H54 (cell line): ENCODE measurements at places on chromosomes 13 and 19.
A peak's percentile ranks its signal among the peaks of the same experiment; 100 is the strongest.

- no peak for DNase-seq
Measured at GRCh38 chr19:13033244-13033643, 38.0 kb downstream of the NFIX start.

- no peak for DNase-seq
Measured at GRCh38 chr13:27432611-27433210, 8.3 kb downstream of the GTF3A start.

DNA sequence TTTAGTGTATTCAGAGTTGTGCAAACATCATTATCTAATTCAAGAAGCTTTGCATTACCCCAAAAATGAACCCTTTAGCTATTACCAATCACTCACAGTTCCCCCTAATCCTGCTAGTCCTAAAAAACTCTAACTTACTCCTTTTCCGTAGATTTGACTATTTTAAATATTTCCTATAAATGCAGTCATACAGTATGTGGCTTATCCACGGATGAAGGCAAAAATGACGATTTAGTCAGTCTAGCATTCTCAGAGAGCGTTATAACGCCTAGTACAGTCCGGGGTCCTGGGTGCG, 587 bp upstream of the ZNF383 start:
- DNase-seq = no peak

GRCh38 chr19:18119013-18119716, 21.6 kb downstream of the MAST3 start:
- DNase-seq = no peak

GRCh38 chr19:48715681-48716171, 3.8 kb downstream of the MAMSTR start:
- no peak for DNase-seq

DNA sequence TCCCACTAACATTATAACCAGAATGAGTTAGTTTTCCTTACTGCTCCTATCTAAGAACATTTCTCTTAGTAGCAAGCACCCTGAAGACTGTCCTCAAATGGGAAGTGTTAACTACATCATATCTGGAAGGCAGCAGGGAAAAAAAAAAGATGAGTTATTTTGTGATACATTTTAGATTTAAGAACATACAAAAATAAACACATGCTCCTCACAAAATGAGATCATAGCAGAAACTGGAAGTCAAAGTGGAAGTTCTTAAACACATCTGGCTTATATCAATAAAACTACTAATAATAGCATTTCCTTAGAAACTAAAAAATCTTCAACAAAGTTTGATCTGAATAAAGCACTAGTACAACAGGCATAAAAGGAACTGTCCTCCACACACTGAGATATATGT, 70.4 kb downstream of the SLITRK6 start:
- no peak for DNase-seq

DNA sequence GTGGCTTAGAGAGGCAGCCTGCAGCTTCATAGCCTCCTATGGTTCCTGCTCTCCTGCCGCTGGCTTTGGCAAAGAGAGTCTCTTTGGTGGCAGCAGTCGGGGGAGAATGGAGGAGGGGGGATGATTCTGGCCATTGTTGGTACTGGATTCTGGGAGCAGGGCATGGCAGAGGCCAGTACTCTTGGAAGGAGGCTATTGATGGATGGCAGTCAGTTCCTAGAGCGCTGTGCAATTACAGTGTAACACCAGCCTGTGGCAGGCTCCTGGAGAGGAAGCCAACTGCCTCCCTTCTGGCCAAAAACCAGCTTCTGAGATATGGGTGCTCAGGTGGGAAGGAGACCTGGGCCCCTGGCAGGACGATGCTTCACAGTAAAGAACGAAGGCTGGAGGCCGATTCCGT, 47.9 kb upstream of the TMTC4 start:
- no peak for DNase-seq

DNA sequence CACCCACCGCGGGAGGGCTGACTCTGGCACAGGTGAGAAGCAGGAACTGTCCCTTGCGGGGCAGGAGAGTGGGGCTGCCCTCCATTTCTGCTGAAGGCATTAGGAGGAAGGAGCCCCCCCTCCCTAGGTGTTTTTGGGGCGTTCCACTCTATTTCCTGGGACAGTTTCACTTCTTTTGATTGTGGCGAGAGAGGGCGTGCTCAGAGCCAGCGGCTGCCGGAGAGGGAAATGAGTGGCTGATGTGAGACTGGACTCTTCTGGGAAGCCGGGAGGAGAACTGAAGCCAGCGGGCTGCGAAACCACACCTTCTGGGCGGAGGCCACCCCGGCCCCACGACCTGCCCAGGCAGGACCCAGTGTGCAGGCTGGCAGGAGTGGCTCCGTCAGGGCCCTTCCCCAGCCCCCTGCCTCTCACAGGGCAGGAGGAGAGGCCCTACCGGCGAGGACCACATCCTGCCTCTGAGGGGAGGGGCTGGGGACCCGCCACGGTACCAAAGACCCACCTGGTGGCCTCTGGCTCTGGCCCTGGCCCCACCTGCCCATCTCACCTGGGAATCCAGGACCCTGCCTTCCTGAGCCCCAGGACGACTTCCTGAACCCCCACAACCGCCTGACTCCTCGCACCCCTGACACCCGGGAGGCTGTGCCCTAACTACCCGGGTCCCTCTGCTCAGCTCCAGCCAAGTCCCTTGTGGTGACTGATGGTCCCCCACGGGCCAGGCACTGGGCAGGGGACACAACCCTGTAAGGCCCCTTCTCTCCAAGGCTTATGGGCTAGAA, 25.9 kb downstream of the MPND start:
- DNase-seq = no peak

GRCh38 chr13:34013061-34013460, 195.1 kb downstream of the RFC3 start:
- no peak for DNase-seq

GRCh38 chr19:10146142-10146541, 26.4 kb upstream of the EIF3G start:
- DNase-seq = no peak

DNA sequence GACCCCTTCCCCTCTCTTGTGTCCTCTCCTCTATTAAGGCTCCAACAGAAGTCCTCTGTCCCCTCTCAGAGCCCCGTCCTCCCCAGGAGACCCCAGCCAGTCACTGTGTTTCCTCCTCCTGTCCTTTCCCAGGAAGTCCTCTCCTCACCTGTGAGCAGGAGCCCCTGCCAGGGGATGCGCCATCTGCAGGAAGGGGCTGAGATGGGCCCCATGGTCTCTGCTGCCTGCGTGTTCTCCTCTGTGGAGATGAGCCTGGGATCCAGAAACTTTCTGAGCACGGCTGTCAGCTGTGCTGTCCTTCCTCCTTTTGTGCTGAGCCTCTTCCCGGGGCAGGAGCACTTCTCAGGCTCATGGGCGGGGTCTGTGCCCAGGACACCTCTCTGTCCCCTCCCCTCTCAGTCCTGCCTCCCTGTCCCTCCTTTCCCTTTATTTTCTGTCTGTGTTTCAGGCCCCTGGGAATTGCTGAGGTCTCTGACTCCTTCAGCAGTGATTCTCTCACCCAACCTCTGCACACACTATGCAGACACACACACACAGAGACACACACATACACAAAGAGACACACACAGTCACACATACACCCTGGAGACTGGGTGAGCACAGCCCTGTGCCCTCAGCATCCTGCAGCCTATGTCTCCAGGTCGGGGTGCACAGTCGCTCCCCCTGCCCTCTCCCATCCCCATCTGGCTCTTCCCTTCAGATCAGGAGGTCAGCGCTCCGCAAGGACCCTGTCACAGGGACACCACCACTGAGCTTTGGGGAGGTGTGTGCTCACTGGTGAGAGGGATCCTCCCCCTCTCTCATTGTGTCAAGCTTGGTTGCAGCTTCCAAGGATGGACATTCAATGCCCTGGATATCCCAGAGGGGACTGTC, at the start of gene CEACAM8:
Gene CEACAM8 (minus strand): TSS at position 308 of the 873 bp plus-strand sequence. CDS start 96 bp downstream, at position 212.
- DNase-seq = no peak

DNA sequence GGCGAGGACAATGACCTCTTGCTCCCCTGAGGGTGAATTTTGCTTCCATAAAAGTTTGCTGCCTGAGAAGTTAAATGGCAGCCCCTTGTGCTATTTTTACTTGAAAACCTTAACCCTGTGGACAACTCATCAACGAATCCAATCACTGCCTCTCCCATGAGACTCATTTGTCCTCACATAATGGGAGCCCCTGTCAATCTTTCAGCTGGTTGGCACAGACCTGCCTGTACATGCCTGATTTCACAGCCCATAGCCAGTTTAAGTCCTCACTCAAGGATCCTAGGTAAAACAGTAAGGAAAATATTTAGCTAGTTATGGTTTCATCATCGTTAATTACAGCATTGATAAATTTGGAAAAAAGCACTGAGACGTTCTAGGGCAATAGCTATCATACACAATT, 207.4 kb downstream of the NHLRC3 start:
- DNase-seq = no peak

GRCh38 chr19:4304538-4305256, at the start of gene FSD1:
Gene FSD1 (plus strand): TSS chr19:4304598. CDS start chr19:4304747, 149 bp downstream.
- peak; percentile 97 for DNase-seq

- no peak for DNase-seq
Measured at GRCh38 chr13:50915565-50915964, 6.0 kb downstream of the RNASEH2B start.

GRCh38 chr13:101711307-101712025, 259.0 kb downstream of the ITGBL1 start:
- DNase-seq = no peak

DNA sequence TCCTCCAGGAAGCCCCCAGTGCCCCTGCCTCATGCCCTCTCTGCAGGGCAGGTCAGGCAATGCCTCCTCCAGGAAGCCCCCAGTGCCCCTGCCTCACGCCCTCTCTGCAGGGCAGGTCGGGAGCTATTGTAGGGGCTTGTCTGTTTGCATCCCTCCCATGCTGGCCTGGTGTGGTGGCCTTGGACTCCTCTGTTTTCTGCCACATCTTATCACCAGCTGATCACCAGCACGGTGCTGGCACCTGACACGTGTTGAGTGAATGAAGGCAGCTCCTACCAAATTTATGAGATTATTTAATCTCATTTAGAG, 51.5 kb upstream of the C13orf46 start:
- no peak for DNase-seq

- no peak for DNase-seq
Measured at GRCh38 chr13:79668201-79668752, 187.3 kb downstream of the NDFIP2 start.

GRCh38 chr19:39324242-39324842, 3.7 kb upstream of the LRFN1 start:
- no peak for DNase-seq

GRCh38 chr19:53818756-53819155, 5.4 kb downstream of the NLRP12 start:
- DNase-seq = no peak

DNA sequence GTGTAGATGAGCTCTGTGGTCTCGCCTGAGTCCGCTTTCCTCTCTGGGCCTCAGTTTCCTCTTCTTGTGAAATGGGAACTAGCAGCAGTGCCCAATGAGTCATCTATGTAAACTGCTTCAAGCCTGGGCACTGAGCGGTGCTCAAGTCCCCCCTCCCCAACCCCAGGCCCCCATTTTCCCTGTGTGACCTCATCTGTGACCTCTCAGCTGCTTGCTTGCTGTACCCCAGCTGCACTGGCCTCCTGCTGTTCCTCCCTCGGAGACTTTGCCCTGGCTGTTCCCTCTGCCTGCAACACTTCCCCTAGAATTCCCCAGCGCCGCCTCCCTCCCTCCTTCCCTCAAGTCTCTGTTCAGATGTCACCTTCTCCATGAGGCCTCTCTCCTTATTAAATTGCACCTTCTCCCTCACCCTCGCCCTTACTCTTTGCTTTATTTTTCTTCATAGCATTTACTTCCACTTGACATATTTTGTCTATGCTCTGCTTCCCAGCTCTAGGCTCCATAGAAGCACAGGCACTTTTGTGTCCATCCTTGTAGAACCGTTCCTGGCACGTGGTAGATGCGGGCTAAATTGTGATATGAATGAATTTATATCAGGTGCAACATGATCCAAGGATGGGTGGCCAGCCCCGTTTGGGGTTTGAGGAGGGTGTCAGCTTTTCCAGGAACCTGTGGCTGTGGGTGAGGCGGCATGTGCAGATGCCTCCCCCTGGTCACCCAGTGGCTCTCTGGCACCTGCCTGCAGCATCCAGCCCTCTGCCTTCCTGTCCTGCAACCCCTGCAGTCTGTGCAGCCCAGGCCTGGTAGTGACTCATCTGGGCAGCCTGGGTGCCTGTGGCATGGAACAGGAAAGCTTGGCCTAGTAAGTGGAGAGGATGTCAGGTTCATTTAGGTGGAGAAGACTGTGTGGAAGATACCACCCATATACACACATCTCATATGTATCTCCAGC, 26.3 kb downstream of the SIPA1L3 start:
- peak; percentile 88 for DNase-seq

- DNase-seq = peak; percentile 78
Measured at GRCh38 chr13:113864273-113864890, 506 bp upstream of the GAS6 start.

DNA sequence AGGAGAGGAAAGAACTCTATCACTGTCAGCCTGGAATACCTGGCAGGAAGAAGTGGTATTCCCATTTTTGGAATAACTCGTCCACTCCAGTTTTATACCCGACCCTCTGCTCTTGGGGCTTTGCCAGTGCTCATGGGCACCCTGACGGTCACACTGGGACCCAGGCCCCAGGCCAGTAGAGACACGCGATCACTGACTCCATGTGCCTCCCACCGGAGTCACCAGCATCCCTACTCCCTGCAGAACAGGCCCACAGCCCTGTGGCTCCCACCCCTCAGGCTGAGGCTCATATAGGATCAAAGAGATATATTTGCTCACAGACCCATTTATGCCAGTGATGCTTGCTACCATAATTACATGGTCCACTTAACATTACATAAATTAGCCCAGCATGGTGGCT, 3.5 kb downstream of the GRTP1 start:
- DNase-seq = no peak

GRCh38 chr19:55482156-55482961, 2.6 kb upstream of the NAT14 start:
- DNase-seq = no peak

DNA sequence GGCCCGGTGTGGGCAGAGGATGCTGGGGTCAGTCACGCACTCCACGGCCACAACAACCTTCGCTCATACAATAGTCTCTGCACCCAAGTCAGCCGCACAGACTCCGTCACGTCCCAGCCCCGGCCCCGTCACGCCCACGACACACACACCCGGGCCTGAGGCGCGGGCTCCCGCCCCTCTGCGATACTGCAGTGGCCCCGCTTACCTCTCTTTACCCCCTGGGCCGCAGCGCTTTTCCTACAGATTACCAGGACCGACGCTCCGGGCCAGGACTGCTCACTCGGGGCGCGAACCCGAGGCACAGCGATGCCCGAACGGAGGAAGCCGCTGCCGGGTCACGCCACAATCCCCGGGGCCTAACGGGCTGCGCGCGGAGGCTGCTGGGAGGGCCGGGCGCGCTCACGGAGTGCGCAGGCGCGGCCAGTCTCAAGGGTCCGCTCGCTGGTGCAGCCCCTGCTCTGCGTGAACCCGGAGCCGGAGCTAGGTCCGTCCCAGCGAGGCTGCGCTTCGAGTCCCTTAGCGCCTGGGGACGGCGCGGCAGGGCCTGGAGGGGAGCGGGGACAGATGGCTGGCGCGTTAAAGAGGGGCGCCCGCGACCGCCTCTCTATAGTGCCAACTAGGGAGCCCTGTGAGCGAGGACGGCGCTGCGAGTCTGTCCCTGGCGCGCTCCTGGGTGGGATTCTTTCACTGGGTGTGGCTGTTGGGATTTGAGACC, at the start of gene ZFP82:
Gene ZFP82 (minus strand): TSS at position 358 of the 715 bp plus-strand sequence. CDS start 8,855 bp downstream, outside the sequence.
- DNase-seq = peak; percentile 71
